ENCODE measurements at places on chromosomes 5 and 9.

GRCh38 chr5:41815663-41816229 lies 54.5 kb downstream of the OXCT1 start:
- no peak for DNase-seq

DNA sequence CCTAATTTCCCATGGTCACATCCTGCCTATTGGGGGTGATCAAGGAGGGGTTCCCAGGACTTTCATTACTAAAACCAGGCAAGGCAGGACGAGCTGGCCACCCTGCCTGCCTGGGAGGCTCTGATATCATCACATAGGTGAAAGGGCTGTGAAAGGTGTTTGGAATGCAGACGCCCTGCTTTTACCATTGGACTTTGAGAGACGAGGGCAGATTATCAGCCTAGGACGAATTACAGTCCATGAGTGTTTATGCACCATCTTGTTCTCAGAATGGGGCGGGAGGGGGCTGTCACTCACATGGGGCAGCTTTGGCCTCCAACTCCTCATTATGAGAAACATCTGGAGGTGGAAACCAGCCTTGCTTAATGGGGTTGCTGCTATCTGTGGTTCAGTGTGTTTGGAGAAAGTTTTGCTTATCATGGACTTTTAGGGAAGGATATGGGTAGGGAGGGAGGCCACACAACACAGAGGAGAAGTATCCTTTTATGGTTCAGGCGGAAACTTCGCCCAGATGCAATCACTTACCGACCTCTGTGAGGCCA lies 69.8 kb upstream of the UBTD2 start:
- DNase-seq = no peak

DNA sequence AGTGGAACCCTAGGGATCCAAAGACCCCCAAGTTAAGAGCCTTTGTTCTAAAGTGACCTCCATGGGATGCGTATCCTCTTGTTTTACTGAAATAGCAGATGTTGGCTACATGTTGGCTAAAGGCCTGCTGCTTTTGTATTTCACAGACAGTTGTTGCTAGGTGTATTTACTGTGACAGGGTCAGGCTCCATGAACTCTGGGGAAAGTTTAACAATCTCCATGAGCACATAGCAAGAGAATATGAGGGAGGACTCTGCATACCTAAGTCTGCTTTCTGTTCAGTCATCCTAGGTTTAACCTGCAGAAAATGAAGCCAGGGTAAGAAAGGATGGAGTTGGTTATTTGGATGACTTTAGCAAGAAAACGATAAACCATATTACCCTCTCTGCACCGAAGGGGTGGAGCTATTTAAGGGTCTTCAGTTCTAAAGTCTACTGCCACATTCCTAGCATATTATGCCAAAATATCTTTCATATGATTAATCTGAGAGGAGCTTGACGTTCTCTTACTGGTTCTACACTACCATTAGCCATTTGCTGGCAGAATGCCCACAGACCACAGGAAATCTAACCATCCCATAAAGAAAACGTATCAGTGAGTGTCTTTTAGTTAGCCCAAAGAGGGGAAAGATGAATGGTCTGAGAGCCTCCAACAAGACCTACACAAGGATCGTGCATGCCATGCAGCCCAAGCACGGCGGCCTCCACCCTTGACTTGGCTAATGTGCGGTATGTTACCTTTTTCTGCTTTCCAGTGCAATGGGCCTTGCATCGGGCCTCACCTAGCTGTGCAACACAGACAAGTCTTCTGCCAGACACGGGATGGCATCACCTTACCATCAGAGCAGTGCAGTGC lies 127.8 kb downstream of the SAXO1 start:
- DNase-seq = no peak

DNA sequence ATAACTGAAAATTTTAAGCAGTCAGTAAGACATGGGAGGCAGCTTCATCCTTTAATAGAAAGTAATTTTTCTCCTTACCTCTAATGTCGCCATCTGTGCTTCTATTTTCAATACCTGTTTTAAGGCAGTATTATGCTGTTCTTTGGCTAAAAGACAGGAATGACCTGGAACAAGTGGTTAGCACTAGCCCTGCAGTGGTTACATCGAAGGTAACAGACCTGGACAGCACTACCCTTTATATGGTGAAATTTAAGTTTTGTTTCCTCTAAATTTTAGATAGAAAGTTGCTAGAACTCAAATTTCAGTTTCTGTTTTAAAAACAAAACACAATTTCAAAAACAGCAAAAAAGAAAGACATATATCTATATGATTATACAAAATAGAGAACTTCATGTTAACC lies 534.1 kb upstream of the CDH6 start:
- no peak for DNase-seq

GRCh38 chr5:114477816-114478334 lies 116.0 kb downstream of the KCNN2 start:
- DNase-seq = no peak

DNA sequence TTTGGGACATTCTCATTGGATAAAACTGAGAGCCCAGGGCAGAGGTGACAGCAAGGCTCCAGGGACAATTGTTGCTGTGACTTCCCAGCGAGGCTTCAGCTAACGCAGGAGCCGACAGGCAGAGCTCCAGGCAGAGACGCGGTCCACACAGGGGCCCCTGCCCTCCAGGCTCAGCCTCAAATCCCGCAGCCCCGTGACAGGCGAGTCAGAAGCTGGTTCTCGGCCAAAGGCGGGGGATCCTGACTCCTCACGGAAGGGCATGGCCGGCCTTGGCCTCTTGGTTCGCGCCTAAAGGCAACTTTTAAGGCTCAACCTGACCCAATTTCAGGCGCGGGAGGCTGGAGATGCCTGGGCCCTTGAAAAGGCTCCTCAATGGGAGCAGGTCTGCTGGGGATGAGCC lies 21.3 kb downstream of the SLC12A7 start:
- DNase-seq = no peak

GRCh38 chr5:88786789-88787188 lies 96.2 kb downstream of the MEF2C start:
- no peak for DNase-seq

DNA sequence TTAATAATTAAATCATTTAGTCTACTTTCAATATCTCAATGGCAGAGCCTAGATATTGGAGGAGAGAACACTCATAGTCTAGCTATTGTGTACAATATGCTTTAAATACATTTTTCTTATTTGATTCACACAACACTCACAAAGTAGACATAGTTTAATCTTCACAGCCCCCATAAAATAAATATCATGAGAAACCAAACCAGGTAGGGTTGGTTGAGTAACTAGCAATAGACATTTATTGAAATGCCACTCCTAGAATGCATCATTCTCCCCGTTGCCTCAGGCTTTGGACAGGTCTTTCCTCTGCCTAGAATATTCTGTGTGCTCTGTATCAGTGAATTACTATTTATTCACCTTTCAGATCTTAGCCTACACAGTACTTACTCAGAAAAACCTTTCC lies 141.9 kb downstream of the CEMIP2 start:
- DNase-seq = no peak

DNA sequence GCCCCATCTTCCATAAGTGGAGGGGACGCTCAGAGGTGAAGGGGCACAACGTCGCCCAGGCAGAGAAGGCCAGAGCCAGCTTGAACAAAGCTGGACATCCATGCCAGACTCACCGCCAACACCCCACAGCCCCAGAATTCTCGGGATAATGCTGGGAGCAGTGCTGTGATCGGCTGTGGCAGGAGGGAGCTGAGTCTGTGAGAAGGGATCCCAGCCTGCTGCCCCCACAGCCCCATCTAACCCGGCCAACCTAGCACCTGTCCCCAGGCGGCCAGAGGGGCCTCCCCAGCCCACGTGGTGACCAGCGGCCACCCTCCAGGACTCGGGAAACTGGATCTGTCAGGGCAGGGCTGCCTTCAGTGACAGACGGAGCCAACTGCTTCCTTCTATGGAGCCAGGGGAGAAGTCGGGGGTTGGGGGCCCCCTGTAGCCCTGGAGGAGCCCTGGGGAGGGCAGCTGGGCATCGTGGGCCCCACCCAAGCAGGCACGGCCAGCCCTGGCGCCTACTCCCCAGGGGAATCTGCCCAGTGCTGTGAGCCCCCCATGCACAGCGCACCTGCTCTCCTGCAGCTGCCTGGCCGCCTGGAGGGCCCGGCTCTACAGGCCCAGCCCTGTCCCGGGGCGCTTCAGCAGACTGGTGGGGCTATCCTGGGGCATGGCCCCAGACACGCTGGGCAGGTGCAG lies 6.0 kb downstream of the BRD3 start:
- DNase-seq = no peak

- no peak for DNase-seq
Observed at GRCh38 chr5:15806613-15807012, 306.6 kb downstream of the FBXL7 start.

GRCh38 chr5:135650081-135650480 lies 71.3 kb upstream of the CXCL14 start:
- no peak for DNase-seq

DNA sequence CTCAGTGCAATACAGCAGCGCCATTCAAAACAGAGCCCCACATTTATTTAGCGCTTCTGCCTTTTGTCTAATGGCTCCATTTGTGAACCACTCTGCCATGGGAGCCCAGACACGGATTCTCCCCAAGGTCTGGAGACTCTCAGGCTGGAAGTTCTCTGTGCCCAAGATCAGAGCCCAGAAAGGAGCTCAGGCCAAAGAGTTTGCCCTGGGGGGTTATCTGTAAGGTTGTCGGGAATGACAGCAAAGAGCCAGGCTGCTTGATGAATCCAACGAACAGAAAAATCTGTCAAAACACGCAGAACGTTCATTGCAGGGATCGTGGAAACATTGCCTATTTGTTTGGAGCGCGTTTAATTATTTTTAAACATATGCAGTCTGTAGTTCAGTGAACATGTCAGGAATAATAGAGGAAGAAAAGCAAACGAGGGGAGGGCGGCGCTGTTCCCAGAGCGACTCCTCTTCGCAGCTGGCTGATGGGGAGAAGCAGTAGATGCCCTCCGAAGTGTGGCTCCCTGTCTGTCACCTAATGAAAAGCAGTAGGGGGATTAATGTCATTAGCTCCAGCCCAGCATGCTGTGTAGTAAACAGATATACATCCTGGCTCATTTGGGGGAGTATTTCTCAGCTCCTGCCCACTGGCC lies 464.9 kb upstream of the MPDZ start:
- DNase-seq = no peak

DNA sequence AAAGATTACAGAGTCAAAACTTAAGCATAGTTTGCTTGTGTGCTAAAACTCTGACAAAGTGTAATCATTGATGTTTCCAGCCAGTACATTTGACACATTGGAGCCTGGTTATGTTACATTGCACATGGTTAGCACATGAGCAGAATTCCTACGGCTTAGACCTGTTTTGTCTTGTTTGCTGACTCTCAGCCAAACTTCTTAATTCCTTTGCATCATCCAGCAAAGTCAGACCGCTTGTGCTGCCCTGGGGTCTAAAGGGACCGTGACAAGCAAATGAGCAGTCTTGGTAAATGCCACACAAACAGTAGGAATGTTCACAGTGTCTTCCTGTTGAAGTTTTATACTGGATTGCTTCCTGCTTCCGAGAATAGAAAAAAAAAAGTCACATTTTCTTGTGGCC lies 72.0 kb upstream of the ENTREP1 start:
- no peak for DNase-seq

- DNase-seq = no peak
Observed at GRCh38 chr5:171365351-171365750, 22.3 kb upstream of the NPM1 start.

- peak; percentile 62 for DNase-seq
Observed at GRCh38 chr9:35114113-35114839, 1.4 kb downstream of the ATOSB start.

DNA sequence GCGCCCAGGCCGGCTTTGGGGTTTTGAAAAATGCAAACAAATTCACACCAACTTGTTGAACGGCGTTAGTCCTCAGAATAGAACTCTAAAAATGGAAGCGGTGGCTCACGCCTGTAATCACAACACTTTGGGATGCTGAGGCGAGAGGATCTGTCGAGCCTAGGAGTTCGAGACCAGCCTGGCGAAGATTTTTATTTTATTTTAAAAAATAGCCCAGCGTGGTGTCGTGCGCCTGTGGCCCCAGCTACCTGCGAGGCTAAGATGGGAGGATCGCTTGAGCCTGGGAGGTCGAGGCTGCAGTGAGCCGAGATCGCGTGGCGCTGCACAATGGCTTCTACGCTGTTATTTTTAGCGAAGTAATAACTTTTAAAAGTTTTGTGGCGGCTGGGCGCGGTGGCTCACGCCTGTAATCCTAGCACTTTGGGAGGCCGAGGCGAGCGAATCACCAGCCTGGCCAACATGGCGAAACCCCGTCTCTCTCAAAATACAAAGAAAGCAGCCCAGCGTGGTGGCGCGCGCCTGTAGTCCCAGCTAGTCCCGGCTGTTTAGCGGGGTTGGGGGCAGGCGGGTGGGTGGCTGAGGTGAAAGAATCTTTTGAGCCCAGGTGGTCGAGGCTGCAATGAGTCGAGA lies 694 bp upstream of the PLIN2 start:
- DNase-seq = no peak

- no peak for DNase-seq
Observed at GRCh38 chr5:114726131-114726530, 364.3 kb downstream of the KCNN2 start.

- DNase-seq = no peak
Observed at GRCh38 chr5:78501411-78502352, 141.3 kb downstream of the SCAMP1 start.

GRCh38 chr5:142952229-142952628 lies 182.1 kb downstream of the ARHGAP26 start:
- no peak for DNase-seq

- no peak for DNase-seq
Observed at GRCh38 chr5:8827696-8828095, 718.2 kb downstream of the SEMA5A start.

DNA sequence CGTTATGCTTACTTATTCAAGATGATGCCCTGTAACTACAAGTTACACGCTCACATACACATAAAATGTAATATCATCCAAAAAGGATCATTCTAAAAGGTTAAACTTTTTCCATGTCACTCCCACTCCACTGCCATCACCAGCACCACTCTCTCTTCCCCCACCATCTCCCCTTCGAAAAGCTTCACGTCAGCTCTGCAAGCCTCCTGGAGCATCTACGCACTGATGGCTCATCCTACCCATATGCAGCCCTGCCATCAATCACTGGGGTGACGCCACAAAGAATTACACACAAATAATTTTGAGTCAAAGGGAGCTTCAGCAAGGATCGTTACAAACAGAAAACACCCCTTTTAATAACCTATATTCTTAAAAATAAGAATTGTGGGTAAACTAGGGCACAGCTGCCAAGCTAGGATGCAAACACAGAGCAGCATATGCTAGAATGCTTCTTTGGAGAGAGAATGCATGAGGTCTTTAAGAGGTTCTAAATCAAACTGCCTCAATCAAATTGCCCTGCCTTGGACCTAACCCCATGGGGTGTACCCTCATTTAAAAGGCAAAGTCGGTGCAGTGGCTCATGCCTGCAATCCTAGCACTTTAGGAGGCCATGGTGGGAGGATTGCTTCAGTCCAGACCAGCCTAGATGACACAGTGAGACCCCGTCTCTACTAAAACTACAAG lies 56.1 kb downstream of the SHB start:
- DNase-seq = no peak
